ENCODE measurements at places on chromosomes 1 and 21. TPM values are rescaled to one million over a fixed set of nuclear protein-coding genes. Genes with fewer than 3 reads are reported as not detected.

The CD1D gene
- total RNA-seq, result 0.27 TPM

The LPGAT1 gene
- 52.6 TPM for total RNA-seq

The VSIG8 gene
- total RNA-seq, result not detected

The FCER1G gene
- 6.4 TPM for total RNA-seq

The REN gene
- not detected for total RNA-seq

The CD1B gene
- not detected for total RNA-seq

The SRSF11 gene
- 61.3 TPM for total RNA-seq

The HSD3B1 gene
- not detected for total RNA-seq

The HFM1 gene
- total RNA-seq, result 3.1 TPM

The TDRKH gene
- 8.8 TPM for total RNA-seq

The KCNJ10 gene
- not detected for total RNA-seq

The IGSF21 gene
- 2.0 TPM for total RNA-seq

The OLFML2B gene
- total RNA-seq, result 5.7 TPM

The UBASH3A gene
- 0.40 TPM for total RNA-seq

The TTLL10 gene
- total RNA-seq, result not detected

The ADAMTS5 gene
- total RNA-seq, result 55.8 TPM

The CRB1 gene
- total RNA-seq, result 0.54 TPM

The PRAMEF18 gene
- not detected for total RNA-seq

The TMEM69 gene
- 10.6 TPM for total RNA-seq

All from gastroesophageal sphincter (tissue), 4 donors.